ENCODE measurements at places on chromosomes 7 and 10.

- DNase-seq = no peak
Measured at GRCh38 chr7:130397758-130398073, 17.4 kb downstream of the CPA1 start.

GRCh38 chr7:157138101-157138423, 664 bp upstream of the UBE3C start:
- no peak for DNase-seq

- no peak for DNase-seq
Measured at GRCh38 chr10:90920986-90921666, at the start of gene ANKRD1. ANKRD1 (minus strand) TSS chr10:90921087; CDS start chr10:90921027, 60 bp downstream.

GRCh38 chr7:73682745-73683055, 553 bp downstream of the DNAJC30 start:
- no peak for DNase-seq

- DNase-seq = no peak
Measured at GRCh38 chr7:7857143-7857583, 111.4 kb upstream of the GLCCI1 start.

GRCh38 chr10:48511875-48512231, 93.0 kb downstream of the ARHGAP22 start:
- DNase-seq = no peak

- DNase-seq = no peak
Measured at GRCh38 chr7:35647171-35647574, 47.8 kb downstream of the HERPUD2 start.
